ENCODE measurements at places on chromosomes 13 and 19. TPM values are rescaled to one million over a fixed set of nuclear protein-coding genes. Genes with fewer than 3 reads are reported as not detected.
A peak's percentile ranks its signal among the peaks of the same experiment; 100 is the strongest.

DNA sequence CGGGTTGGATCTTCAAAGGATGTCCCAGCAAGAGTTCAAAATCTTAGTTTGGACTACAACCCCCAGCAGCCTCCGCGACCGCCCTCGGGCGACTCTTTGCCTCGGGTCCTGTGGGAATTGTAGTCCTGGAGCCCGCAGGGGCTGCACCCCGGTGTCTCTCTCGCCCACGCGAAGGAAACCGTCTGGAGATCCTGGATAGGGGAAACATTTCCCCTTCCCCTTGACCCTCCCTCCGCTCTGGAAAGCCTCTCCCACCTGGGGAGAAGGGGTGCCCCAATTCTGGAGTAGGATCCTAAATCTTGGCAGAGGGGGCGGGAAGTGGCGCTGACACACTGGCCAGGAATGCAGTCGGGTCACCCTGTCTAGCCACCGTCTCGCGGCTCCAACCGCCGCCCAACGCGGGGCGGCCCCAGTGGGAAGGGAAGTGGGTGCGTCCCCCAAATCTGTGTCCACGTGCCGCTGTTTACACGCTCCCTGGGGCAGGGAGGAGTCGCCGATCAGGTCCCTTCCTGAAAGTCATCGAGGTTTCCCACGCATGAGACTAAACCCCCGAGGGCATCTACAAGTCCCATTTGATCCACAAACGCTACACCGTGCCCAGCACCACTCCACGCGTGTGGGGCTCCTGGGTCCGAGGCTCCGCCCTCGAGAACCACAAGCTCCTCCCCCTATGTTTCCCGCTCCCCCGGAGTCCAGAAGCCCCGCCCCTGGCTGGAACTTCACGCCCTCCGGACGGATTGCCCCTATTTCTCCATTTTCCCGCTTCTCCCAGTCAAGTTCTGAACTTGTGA is 761 bp upstream of the PPP1R13L start:
- H3K27ac ChIP-seq = peak overlapping the region; percentile 96
- H3K36me3 ChIP-seq = no peaks in the 10 kb centered on the region
- H3K4me1 ChIP-seq = peaks cover 13% of the 10 kb centered on the region
- DNase-seq = peak; percentile 95
- peak overlapping the region; percentile 81 for H3K4me3 ChIP-seq
- no peaks in the 10 kb centered on the region for H3K27me3 ChIP-seq

GRCh38 chr13:73450583-73450982 is 391.8 kb downstream of the KLF5 start:
- no peaks in the 10 kb centered on the region for H3K36me3 ChIP-seq
- no peak overlapping the region for H3K27ac ChIP-seq
- H3K4me3 ChIP-seq = no peak overlapping the region
- peaks cover 9% of the 10 kb centered on the region for H3K4me1 ChIP-seq
- no peak for DNase-seq
- H3K27me3 ChIP-seq = no peaks in the 10 kb centered on the region

- no peaks in the 10 kb centered on the region for H3K36me3 ChIP-seq
- DNase-seq = peak; percentile 79
- peaks cover 10% of the 10 kb centered on the region for H3K4me1 ChIP-seq
- no peak overlapping the region for H3K27ac ChIP-seq
Observed at GRCh38 chr19:1001538-1002166, 1.4 kb downstream of the GRIN3B start.

DNA sequence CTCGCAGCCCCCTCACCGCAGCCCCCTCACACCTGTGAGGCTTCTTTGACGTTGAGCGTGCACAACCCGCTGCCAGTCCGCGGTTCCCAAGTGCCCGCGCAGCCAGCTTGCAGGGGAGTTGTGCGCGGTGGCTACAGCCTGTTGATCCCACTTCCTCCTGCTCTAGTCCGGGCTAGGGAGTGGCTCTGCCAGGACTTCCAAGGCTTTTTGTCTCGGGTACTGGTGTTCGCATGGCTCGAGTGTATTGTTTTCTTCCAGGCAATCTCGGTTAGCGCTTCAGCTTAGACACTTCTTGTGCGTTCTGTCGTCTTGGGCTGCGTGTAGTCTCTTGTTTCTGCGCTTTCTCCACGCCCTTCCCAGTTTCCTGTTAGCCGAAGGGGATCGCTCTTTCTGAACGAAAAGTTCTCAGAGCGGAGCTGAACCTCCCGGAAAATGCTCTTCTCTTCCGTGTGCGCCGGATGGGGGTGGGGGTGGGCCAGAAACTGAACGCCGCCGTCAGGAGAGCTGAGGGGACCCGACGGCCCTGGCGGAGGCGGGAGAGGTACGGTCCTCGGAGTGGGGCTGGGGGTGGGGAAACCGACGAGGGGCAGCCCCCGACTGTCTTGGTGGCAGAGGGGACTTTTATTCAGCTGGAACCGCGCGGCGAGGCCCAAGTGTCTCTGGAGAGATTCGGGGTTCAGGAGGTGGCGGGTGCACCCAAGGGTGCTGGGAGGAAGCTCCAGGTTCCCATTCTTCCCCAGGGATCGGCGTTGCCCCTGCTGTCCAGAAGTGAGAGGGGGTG is 697 bp upstream of the DGKH start:
- peak; percentile 52 for DNase-seq
- no peaks in the 10 kb centered on the region for H3K36me3 ChIP-seq
- H3K27me3 ChIP-seq = no peaks in the 10 kb centered on the region
- peaks cover 13% of the 10 kb centered on the region for H3K4me1 ChIP-seq

- no peaks in the 10 kb centered on the region for H3K36me3 ChIP-seq
- no peaks in the 10 kb centered on the region for H3K27me3 ChIP-seq
- no peak overlapping the region for H3K4me3 ChIP-seq
Observed at GRCh38 chr13:42645717-42646116, 71.8 kb downstream of the TNFSF11 start.

The FBXL12 gene
- 39.9 TPM for total RNA-seq

DNA sequence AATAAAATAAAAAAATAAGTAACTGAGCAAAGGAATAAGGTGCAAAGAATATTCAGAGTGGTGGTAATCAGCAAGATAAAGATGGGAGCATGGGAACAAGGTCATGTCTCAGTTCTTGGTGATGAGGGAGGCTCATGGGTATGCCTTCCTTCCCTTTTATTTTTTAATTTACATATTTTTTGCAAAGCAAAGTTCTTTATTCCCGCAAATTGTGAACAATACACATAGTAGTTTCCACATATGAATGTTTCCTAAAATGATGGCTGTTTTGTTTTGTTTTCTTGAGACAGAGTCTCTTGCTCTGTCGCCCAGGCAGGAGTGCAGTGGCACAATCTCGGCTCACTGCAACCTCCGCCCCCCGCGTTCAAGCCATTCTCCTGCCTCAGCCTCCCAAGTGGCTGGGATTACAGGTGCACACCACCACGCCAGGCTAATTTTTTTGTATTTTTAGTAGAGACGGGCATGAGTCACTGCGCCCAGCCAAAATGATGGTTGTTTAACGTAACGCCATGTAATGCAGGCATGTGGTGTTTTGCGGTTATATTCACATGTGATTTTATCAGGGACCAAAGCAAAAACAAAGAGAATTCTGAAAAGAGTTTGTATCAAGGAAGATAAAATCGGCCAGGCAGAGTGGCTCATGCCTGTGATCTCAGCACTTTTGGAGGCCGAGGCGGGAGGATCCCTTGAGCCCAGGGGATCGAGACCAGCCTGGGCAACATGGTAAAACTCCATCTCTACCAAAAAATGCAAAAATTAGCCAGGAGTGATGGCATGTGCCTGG is 4.5 kb upstream of the ADGRE2 start:
- no peaks in the 10 kb centered on the region for H3K4me1 ChIP-seq
- H3K27ac ChIP-seq = no peak overlapping the region
- no peak overlapping the region for H3K4me3 ChIP-seq
- H3K36me3 ChIP-seq = no peaks in the 10 kb centered on the region

DNA sequence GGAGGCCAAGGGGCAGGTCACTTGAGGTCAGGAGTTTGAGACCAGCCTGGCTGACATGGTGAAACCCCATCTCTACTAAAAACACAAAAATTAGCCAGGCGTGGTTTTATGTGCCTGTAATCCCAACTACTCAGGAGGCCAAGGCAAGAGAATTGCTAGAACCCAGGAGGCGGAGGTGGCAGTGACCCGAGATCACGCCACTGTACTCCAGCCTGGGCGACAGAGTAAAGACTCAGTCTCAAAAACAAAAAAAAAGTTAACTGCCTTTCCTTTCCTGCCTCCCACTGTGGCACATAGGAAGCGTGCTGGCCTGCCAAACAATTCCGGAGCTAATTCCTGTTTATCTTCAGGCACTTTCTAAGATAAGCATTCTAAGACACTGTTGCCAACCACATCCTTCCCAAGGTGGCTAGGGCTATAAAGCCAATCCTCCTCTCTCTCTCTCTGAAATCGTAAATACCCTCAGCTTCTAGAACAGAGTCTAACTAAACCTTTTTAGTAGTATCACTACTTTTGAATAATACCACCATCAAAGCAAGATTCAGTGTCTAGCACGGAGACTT is 21.6 kb downstream of the SLC25A30 start:
- no peaks in the 10 kb centered on the region for H3K27me3 ChIP-seq
- H3K27ac ChIP-seq = no peak overlapping the region
- H3K36me3 ChIP-seq = no peaks in the 10 kb centered on the region
- no peaks in the 10 kb centered on the region for H3K4me1 ChIP-seq
- no peak for DNase-seq
- H3K4me3 ChIP-seq = no peak overlapping the region

The ATP8A2 gene
- total RNA-seq = 0.09 TPM

The IGFL3 gene
- total RNA-seq = not detected

- H3K4me1 ChIP-seq = no peaks in the 10 kb centered on the region
- no peak overlapping the region for H3K4me3 ChIP-seq
- no peak overlapping the region for H3K27ac ChIP-seq
- H3K27me3 ChIP-seq = no peaks in the 10 kb centered on the region
Observed at GRCh38 chr19:11465600-11465999, 15.2 kb downstream of the ELAVL3 start.

The S1PR4 gene
- total RNA-seq = not detected

- no peak for DNase-seq
- H3K27ac ChIP-seq = no peak overlapping the region
- no peaks in the 10 kb centered on the region for H3K36me3 ChIP-seq
- H3K27me3 ChIP-seq = peaks cover 3% of the 10 kb centered on the region
Observed at GRCh38 chr13:112132142-112132541, 65.2 kb downstream of the SOX1 start.

The CGB5 gene
- total RNA-seq = 0.49 TPM

The ELOF1 gene
- total RNA-seq = 49.4 TPM

- H3K27me3 ChIP-seq = no peaks in the 10 kb centered on the region
- no peaks in the 10 kb centered on the region for H3K36me3 ChIP-seq
- H3K27ac ChIP-seq = peak overlapping the region; percentile 20
- peaks cover 23% of the 10 kb centered on the region for H3K4me1 ChIP-seq
- DNase-seq = peak; percentile 62
Observed at GRCh38 chr19:18731562-18732008, 48.1 kb downstream of the CRTC1 start.

The ADAMTS10 gene
- 0.77 TPM for total RNA-seq

GRCh38 chr13:95418946-95419345 is 117.7 kb upstream of the ABCC4 start:
- no peaks in the 10 kb centered on the region for H3K36me3 ChIP-seq
- no peak overlapping the region for H3K27ac ChIP-seq
- no peaks in the 10 kb centered on the region for H3K27me3 ChIP-seq
- H3K4me3 ChIP-seq = no peak overlapping the region
- DNase-seq = no peak

The KLK12 gene
- total RNA-seq = not detected

The PLK5 gene
- not detected for total RNA-seq

DNA sequence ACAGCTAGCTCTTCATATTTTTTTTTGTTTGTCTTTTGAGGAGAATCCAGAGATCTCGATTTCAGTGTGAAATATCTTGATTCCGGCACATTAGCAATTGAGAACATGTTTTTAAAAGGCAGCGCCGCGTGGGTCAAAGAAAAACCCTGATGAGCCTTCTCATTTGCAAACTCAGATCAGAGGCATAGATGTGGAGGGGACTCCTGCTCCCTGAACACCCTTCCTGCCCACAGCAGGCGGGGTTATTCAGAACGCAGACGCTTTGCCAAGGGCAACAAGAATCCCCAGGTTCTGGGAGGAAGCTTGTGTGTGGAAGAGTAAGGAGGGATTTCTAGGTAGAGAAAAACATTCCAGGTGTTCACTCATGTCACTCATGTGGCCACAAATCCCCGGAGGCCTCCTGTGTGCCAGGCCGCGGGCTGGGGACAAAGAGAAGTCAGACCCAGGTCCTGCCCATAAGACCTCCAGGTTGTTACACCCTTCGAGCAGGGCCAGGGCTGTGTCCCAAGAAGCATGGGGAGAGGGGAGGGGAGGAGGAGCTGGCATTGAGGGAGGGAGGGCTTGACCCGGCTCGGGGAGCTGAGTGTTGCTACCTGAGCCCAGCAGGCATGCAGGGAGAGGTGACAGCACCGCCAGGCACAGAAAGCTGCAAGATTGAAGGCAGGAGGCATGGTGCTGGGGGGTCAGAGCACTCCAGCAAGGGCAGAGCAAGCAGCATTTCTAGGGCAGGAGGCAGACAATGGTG is 15.9 kb upstream of the IGLON5 start:
- H3K36me3 ChIP-seq = no peaks in the 10 kb centered on the region
- H3K4me1 ChIP-seq = no peaks in the 10 kb centered on the region
- no peaks in the 10 kb centered on the region for H3K27me3 ChIP-seq
- H3K27ac ChIP-seq = no peak overlapping the region
- DNase-seq = no peak

The CCDC122 gene
- 15.6 TPM for total RNA-seq

DNA sequence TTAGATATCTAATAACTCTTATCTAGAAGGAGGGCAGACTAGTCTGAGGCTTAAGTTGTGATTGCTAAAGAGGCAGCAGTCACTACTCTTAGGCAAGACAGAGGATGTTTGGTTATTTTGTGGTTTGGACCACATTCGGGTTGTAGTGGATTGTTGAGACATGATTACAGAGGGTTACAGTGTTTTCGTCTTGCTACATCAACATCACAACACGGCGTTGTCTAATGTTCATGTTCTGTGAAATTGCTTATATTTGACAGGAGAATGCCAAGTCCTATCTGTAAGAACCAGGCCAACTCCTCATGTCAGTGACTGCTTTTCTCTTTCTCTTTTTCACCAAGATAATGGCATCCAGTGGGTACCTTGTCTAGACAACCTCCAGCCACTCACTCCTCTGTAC is 16.8 kb upstream of the TM9SF2 start:
- H3K4me1 ChIP-seq = 0 out of 2 replicates have a peak, but pooled peaks cover 4% of the 10 kb centered on the region
- H3K4me3 ChIP-seq = no peak overlapping the region
- no peak overlapping the region for H3K27ac ChIP-seq
- no peaks in the 10 kb centered on the region for H3K36me3 ChIP-seq
- H3K27me3 ChIP-seq = no peaks in the 10 kb centered on the region
- DNase-seq = no peak

- H3K4me1 ChIP-seq = no peaks in the 10 kb centered on the region
- no peak overlapping the region for H3K27ac ChIP-seq
- no peak for DNase-seq
Observed at GRCh38 chr13:102293723-102294122, 108.1 kb downstream of the FGF14 start.

DNA sequence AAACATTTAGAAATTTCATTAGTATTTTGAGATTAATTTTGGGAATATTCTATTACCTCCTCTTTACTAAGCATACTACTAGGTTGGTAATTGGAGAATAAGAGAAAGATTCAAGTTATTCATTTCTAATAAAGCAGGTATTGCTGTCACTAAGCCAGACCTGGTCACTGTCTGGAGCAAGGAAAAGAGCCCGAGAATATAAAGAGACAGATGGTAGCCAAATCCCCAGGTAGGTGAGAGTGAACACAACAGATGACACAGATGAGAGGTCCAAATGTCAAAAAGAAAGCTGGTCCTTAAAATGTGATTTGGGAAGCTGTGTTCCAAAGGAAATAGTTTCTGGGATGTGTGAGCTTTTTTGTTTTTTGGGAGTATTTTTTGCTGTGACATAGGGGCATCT is 128.6 kb downstream of the ZNF100 start:
- H3K36me3 ChIP-seq = no peaks in the 10 kb centered on the region
- H3K4me3 ChIP-seq = no peak overlapping the region
- no peak for DNase-seq
- H3K27ac ChIP-seq = no peak overlapping the region
- H3K27me3 ChIP-seq = no peaks in the 10 kb centered on the region

GRCh38 chr13:69418319-69418718 is 689.3 kb upstream of the ATXN8OS start:
- no peaks in the 10 kb centered on the region for H3K27me3 ChIP-seq
- no peaks in the 10 kb centered on the region for H3K4me1 ChIP-seq
- H3K36me3 ChIP-seq = no peaks in the 10 kb centered on the region
- H3K27ac ChIP-seq = no peak overlapping the region
- H3K4me3 ChIP-seq = no peak overlapping the region
